ENCODE measurements at places on chromosomes 13 and 19.

DNA sequence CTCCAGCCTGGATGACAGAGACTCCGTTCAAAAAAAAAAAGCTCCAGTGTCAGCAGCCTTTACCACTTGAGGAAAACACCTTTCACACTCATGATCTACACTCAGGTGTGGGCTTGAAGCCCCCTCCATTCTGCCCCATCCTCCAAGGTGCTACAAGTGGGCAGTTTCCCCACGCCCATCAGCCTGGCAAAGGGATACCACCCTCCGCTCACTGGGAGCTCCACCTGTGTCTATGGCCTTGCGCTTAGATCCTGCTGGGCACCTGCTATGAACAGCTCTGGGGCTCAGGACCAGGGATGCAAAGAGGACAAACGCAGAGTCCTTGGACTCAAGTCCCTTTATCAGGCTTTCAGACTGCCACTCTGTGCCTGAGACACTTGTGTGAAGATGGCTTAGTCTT, 127.8 kb downstream of the CRYL1 start:
- DNase-seq, result no peak

DNA sequence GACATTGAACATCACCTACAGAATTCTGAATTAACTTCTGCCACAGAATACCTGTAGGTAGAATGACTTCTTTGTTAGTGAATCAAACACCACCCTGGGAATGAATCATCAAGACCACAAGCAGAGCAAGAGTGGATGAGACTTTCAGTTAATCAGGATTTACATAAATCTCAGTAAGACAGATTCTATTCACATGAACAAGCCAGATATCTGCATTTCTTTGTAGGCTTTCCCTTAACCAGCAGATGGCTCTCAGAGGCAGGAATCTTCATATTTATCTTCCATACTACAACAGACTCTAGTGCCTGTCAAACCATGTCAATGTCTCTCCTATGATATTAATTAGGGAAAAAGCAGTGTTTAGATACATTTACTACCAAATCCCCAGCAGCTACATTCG, 412.1 kb downstream of the KLF12 start:
- no peak for DNase-seq

GRCh38 chr13:97976610-97977521, 23.4 kb downstream of the IPO5 start:
- DNase-seq, result peak; percentile 26

- DNase-seq, result peak; percentile 49
Measured at GRCh38 chr19:7831452-7831851, 1.4 kb downstream of the EVI5L start.

DNA sequence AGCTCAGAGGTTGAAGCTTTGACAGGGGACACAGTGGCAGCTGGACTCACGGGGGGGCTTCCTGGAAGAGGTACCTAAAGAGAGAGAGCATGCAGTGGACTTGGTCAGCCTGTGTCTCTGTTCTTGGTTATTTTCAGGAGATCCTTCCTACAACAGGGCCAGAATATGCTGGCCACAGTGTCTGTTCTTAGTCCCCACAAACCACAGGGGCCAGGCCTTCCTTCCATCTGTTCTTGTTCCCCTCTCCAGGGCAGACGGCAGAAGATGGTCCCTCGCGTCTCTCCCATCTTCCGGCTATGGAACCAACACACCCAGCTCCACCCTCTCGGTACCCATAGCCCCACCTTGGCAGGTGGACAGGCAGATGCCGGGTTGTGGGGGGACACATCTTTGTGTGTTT, 24.8 kb downstream of the MAST3 start:
- DNase-seq, result no peak

DNA sequence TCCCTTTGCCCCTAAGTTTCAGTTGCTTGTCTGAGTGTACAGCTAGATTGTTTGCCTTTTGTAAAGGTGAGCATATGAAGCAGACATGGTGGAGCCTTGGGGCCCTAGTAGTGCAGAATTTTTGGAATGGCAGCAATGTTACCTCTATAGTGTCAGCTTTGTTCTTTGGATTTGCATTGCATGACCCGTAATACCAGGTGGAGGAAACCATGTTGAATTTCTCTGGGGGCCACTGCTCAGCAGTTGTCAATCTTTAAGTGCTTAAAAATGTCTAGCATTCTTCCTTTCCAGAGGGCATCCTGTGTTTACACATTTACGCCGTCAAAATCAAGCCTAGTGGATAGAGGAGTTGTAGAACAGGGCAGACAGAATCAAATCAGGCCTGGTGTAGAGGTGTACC, 303.3 kb downstream of the ATP8A2 start:
- no peak for DNase-seq

DNA sequence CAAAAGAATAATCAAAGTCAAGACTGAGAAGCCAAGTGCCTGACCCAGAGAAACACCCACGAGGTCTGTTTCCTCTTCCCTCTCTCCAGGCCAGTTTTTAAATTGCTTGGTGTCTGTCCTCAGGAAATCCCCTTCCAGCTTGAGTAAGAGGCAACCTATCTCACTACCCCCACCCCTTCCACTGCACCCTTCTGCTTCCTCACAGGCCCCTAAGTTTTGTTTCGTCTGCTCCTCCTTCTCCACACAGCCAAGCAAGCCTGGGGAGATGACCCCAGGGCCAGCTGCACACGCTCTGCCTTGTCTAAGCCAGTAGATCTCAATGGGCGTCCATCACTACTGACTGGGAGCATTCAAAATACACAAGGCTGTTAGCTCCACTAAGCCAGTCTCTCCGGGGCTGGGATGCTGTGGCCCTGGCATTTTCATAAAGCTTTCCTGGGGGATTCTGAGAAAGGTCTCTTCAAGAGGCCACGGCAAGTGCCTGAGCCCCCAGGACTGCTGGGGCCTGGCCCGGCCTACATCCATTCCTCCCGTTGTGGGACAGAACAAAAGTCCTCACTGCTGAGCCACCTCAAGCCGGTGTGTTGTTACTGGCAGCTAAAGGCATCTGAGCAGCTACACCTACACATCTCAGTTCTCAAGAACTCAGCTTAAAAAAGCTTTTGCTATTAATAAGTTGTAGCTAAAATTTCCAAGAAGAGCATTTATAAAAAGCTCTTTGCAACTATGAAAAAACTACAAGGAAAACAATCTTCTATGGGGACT, 14.9 kb upstream of the IL4I1 start:
- no peak for DNase-seq

GRCh38 chr13:98324105-98324504, 147.0 kb upstream of the RNF113B start:
- no peak for DNase-seq

- DNase-seq, result no peak
Measured at GRCh38 chr19:33960566-33960965, 163.9 kb downstream of the KCTD15 start.

- DNase-seq, result no peak
Measured at GRCh38 chr13:60169239-60170031, 5.7 kb upstream of the DIAPH3 start.

- DNase-seq, result no peak
Measured at GRCh38 chr13:71798707-71799106, 68.3 kb downstream of the DACH1 start.

- no peak for DNase-seq
Measured at GRCh38 chr13:33514362-33514761, 228.8 kb upstream of the STARD13 start.

DNA sequence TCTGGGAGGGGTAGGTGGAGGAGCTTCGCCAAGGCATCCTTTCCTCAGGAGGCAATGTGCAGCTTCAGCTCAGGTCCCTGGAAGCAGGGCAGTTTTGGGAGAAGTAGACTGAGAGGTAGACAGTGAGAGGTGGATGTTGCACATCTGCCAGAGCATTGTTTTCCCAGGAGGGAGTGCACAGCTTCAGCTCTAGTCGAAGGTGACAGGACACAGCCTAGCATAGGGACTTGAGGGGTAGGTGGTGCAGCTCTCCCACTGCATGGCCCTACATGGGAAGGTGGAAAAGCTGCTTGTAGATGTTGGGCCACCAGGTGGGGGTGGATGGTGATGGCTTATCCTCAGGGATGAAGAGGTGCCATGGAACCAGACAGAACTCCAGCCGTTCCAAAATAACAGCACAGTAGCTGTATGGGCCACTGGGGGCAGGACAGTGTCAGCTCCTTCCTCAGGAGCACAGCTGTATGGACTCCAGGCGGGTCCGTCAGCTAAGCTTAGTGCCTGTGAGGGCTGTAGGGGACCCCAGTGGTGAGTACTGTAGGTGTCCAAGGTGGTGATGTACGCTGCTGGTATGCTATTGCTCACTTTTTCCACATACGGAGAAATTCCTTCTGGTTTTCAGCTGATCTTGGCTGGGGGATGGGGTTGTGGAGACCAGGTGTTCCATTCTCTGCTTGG, 17.4 kb upstream of the ZNF543 start:
- no peak for DNase-seq

DNA sequence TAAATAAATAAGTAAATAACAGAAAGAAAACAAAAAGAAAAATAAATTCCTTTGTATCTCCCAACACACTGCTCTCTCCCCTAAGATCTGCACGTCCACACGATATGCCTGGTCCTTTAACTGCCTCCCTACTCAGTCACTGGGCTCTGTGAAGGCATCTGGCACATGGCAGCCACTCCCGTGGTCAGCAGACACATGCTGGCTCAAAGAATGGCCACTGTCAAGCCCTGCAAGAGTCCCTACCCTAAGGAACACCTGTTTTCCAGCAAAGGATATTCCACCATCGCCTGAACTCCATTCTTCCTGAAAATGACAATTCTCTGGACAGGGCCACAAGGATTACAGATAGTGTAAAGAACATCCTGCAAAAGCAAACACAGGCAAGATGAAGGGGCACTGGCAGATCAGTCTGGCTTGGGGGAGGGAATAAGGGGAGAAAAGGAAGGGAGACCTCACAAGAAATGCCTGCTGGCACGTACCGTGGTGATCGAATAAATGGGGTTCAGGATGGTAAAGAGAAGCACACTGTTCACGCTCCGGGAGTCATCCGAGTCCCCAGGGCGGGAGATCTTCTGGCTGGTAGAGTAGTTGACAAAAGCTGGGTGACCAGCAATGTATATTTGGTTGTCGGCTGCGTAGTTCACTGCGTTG, 4.3 kb downstream of the HNRNPL start:
- no peak for DNase-seq

DNA sequence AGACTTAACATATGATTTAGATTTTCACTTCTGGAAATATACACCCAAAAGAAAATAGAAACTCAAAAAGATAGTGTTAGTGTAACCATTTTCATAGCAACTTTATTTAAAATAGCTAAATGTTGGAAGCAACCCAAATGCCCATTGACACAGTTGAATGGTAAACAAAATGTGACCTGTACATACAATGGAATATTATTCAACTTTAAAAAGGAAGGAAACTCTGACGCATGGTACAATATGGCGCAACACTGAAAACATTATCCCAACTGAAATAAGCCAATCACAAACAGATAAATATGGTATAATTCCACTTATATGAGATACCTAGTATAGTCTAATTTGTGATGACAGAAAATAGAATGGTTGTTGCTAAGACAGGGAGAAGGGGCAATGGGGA, 1456.1 kb upstream of the MIR17HG start:
- DNase-seq, result no peak

GRCh38 chr13:55199134-55199533, 1941.6 kb upstream of the PRR20A start:
- no peak for DNase-seq

- DNase-seq, result peak; percentile 99
Measured at GRCh38 chr19:46850228-46851203, at the start of gene AP2S1. AP2S1 (minus strand) TSS chr19:46850846; CDS start chr19:46850766, 80 bp downstream.

- no peak for DNase-seq
Measured at GRCh38 chr13:55990631-55991030, 1150.1 kb upstream of the PRR20A start.

GRCh38 chr13:19153782-19154450, 27.7 kb downstream of the TUBA3C start:
- peak; percentile 14 for DNase-seq

GRCh38 chr13:63344711-63345110, 1929.1 kb upstream of the PCDH20 start:
- no peak for DNase-seq

- no peak for DNase-seq
Measured at GRCh38 chr13:73339086-73339485, 280.3 kb downstream of the KLF5 start.

GRCh38 chr13:111658145-111659100, 338.0 kb downstream of the TEX29 start:
- DNase-seq, result peak; percentile 52

GRCh38 chr19:15213715-15214381, 13.1 kb upstream of the NOTCH3 start:
- DNase-seq, result peak; percentile 61

- DNase-seq, result no peak
Measured at GRCh38 chr19:39817888-39818561, 15.9 kb downstream of the DYRK1B start.

DNA sequence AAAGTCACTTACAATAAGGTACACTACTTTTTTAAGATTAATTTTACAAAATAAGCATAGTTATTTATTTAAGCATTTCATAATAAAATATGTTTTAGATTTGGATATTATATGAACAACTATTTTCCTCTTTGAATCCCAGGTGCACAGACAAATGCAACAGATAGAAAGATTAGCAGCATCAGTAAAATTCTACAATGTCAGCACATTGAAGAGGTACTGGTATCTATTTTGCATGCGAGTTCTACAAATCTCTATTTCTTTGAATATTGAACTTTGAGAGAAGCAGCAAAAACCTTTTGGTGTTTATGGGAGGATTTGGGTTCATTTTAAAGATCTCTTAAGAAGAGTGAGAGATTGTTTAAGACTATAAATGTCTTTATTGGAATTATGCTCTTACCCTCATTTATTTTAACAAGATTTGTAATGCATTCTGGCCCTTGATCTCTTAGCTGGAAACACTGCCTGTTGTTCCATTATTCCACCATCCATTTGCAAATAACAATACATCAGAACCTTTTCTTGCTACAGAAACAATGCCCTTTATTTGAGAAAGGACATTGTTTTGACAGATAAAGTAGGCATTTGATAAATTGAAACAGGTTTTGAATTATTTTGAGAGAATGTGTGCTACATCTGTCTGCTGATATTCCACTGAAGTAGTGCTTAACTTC, 558.8 kb upstream of the KLHL1 start:
- DNase-seq, result no peak

DNA sequence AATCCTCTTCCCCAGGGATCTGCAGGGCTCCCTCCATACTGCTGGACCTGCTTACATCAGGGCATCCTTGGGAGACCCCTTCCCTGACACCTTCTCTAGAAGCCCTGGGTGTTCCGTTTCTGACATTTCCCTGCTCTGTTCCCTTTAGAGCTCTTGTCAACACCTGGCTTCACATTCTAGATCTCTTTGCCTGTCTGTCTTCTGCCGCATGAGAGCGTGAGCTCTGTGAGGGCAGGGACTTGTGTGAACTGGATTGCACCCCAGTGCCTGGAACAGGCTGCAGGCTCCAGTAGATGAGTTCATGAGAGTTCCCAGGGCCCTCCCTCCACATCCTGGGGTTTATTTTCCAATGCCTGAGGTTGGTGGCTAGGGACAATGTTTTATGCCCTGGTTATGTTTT, 651 bp downstream of the CEACAM7 start:
- DNase-seq, result no peak

- DNase-seq, result no peak
Measured at GRCh38 chr13:33636955-33637670, 180.8 kb upstream of the RFC3 start.

- no peak for DNase-seq
Measured at GRCh38 chr13:74243637-74244526, 109.7 kb upstream of the KLF12 start.

- no peak for DNase-seq
Measured at GRCh38 chr19:56120002-56120370, 1.1 kb downstream of the ZNF787 start.
